ENCODE measurements at places on chromosomes 3 and 15.

DNA sequence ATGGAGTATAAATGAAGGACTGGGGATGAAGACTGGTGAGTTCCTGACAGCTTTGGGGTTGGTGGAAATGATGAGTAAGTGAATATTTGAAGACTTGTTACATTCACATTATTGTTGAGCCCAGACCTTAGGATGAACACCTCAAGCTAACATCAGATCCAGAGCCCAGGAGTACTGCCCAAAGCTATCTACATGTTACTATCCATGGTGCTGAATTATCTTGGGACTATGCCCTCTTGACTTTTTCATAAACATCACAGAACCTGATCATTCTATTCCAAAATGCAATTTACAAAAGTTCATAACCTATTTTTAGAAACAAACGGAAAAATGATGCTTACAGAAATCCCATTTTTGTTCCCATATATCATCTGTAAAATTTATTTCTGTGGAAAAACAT, 613.3 kb downstream of the TUSC7 start:
- peak; percentile 58 for DNase-seq

DNA sequence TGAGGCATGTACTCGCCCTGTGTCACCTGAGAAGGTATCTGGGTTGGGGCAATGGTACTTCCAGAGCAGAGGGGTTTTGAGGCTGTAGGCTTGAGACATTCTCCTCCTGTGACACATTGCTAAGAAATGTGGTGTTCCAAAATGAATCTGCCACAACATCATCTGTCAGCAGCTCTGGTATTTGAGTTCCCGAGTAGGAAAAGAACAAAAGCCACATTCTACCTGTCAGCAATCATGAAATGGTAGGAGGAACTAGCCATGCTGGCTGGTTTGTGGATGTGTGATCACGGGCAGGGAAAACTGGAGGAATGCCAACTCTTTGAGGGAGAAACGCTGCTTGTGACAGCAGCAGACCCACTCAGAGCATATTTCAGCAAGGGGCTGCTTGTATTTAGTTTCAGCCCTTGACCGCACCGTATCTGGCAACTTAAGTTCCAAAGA, 579.4 kb upstream of the TBL1XR1 start:
- no peak for DNase-seq

DNA sequence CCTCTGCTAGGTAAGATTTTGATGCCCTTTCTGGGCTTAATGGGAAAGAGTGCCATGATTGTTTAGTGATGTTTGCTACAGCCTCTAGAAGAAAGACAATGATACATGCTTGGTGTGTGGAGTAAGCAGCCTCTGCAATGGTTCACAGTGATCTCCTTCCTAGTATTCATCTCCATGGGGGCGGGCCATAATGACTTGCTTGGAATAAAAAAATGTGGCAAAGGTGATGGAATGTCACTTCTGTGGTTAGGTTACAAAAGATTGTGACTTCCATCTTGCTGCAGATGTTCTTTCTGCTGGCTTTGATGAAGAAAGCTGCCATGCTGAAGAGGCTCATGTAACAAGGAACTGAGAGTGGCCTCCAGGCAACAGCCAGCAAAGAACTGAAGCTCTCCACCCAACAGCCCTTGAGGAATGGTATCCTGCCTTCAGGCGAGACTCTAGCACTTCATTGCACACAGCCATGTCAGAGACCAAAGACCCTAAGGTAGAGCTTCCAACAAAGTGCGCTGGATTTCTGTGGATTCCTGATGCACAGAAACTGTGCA, 139.1 kb upstream of the LRIG1 start:
- no peak for DNase-seq

DNA sequence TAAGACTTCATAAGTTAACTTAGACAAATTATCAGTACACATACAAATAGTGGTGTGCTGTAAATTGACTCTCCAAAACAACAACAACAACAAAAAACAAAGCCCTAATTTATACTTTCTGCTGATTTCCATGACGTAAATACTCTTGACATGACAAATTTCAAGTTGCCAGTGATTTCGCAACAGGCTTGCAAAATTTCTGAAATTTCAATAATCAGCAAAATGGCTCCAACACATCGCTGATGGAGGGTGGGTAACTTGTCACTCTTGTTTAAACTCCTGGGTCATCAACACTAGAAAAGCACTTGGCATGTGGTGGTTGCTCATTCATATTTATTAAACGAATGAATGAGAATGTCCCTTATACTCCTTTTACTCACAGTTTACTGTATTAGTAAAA, 205.2 kb upstream of the SATB1 start:
- DNase-seq = no peak

DNA sequence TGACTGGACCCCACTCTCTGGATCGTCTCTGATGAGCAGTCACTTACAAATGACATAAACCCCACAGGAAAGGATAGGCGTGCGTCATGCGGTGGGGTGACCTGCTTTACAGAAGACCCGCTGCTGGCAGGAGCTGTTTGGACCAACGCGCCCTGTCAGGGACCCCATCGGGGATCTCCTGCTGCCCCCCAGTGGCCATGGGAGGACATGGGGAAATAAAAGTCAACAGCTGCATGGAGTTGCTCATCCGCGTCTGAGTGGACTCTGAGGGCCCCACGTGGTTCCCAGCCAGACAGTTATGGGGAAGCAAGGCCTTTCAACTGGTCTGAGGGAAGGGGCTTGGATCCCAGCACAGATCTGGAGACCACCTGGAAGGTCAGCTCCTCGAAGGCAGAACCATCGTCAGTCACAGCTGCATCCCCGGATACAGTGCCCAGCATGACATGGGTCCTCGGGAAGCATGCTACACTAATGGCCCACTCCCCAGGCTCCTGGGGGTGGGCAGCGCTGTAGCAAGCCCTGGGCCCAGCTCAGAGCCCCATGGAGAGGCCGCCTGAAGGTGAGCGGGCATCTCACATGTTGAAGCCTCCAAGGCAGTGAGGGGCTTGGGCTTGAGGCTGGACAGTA, 32.1 kb downstream of the PTH1R start:
- peak; percentile 92 for DNase-seq

All from hematopoietic multipotent progenitor cell treated with erythropoietin and hydrocortisone succinate and interleukin-3 and kit ligand, for 4 days (in vitro differentiated cells).